Immature natural killer cell (primary cell): ENCODE measurements at places on chromosomes 16 and 17. TPM values are rescaled to one million over a fixed set of nuclear protein-coding genes. Genes with fewer than 3 reads are reported as not detected.
A peak's percentile ranks its signal among the peaks of the same experiment; 100 is the strongest.

Gene PRSS33
- polyA plus RNA-seq, result 1.1 TPM

Gene ABCC11
- polyA plus RNA-seq, result 0.07 TPM

Gene CSH2
- polyA plus RNA-seq, result not detected

Gene HOXB9
- polyA plus RNA-seq, result not detected

Gene DNAH17
- not detected for polyA plus RNA-seq

Gene ABCC12
- not detected for polyA plus RNA-seq

Gene EVPL
- polyA plus RNA-seq, result not detected

Gene CA4
- polyA plus RNA-seq, result not detected

Gene ZMYND15
- polyA plus RNA-seq, result not detected

DNA sequence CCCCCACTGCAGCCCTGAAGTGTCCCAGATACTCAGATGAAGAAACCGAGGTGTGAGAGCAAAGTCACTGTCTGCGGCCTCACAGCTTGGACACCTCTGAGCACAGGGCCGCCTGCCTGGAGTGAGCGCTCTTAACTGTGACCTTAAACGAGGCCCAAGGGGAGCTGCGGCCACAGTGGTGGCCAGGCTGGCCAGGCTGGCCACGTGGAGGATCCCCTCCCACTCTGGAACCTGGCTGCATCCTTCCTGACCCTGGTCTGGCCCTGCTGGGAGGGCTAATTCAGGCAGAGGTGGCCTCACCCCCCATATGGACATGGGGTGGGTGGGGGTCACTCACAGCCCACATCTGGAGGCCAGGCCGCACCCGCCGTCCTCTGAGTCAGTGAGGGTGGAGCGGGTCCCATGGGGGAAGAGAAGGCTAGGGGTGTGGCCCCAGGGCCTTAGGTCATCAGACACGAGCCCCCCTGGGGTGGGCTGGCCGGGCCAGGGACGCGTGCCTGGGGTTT is 6.6 kb downstream of the VASN start:
- H3K27me3 ChIP-seq, result peaks cover 34% of the 10 kb centered on the region
- H3K4me1 ChIP-seq, result peaks cover 3% of the 10 kb centered on the region
- no peak overlapping the region for H3K4me3 ChIP-seq
- no peak overlapping the region for H3K27ac ChIP-seq
- H3K36me3 ChIP-seq, result no peaks in the 10 kb centered on the region

GRCh38 chr16:22257440-22257839 is 39.8 kb upstream of the POLR3E start:
- DNase-seq, result no peak
- H3K27me3 ChIP-seq, result no peaks in the 10 kb centered on the region
- peaks cover 9% of the 10 kb centered on the region for H3K36me3 ChIP-seq

GRCh38 chr17:67477687-67478086 is 100.6 kb downstream of the PITPNC1 start:
- H3K4me1 ChIP-seq, result peaks cover 76% of the 10 kb centered on the region
- peak; percentile 34 for DNase-seq
- no peaks in the 10 kb centered on the region for H3K36me3 ChIP-seq
- peak overlapping the region; percentile 92 for H3K27ac ChIP-seq

- H3K27me3 ChIP-seq, result no peaks in the 10 kb centered on the region
- peak overlapping the region; percentile 29 for H3K27ac ChIP-seq
- peaks cover 29% of the 10 kb centered on the region for H3K36me3 ChIP-seq
- no peaks in the 10 kb centered on the region for H3K4me1 ChIP-seq
- no peak for DNase-seq
Observed at GRCh38 chr16:22346483-22346882, 27.9 kb downstream of the CDR2 start.

DNA sequence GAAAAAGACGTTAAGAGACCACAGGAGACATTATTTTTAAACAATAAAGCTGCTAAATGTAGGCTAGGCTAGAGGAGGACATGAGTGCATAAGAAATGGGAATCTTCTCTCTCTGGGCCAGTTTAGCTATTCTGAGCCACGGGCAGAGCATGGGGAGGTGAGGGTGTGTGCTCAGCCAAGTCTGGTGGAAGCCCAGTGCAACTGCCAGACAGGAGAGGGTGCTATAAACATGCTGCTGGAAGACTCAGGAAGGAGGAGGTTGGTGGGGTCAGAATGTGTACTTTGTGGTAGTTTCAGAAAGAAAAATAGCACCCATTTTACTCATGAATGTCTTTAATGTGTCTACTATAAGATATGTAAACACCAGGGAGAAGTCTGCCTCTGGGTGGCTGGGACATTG is 5.9 kb upstream of the SDK2 start:
- peaks cover 2% of the 10 kb centered on the region for H3K4me1 ChIP-seq
- DNase-seq, result no peak
- H3K4me3 ChIP-seq, result no peak overlapping the region
- peaks cover 15% of the 10 kb centered on the region for H3K36me3 ChIP-seq
- no peak overlapping the region for H3K27ac ChIP-seq

DNA sequence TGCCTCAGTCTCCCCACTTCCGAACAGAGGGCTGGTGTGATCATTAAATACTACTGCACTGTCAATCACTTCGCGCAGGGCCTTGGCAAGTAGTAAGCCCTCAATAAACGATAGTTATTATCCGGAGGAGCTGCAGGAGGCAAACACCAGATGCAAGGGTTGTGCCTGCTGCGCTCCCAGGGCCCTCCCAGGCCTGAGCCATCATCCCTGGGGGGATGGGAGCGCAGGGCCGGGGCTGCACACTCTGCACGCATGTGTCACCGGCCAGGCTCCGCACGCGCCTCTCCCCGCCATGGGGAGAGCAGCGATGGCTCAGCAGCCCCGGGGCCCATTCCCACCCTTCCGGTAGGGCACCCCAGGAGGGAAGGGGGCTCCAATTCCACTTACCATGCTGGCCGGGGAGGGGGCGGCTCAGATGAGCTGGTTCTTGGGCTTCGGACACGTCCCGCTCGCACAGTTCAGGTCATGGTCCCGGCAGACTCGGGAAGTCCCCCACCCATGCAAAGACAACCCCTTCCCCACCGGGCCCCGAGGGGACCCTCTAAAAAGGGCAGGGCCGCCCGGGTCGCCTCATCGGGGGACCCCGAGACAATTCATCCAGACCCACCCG is 681 bp downstream of the XPO6 start:
- peaks cover 4% of the 10 kb centered on the region for H3K36me3 ChIP-seq
- peak overlapping the region; percentile 90 for H3K27ac ChIP-seq
- peak; percentile 43 for DNase-seq
- peaks cover 41% of the 10 kb centered on the region for H3K4me1 ChIP-seq
- H3K27me3 ChIP-seq, result no peaks in the 10 kb centered on the region
- peak overlapping the region; percentile 87 for H3K4me3 ChIP-seq

- H3K4me1 ChIP-seq, result no peaks in the 10 kb centered on the region
- H3K27me3 ChIP-seq, result no peaks in the 10 kb centered on the region
- H3K36me3 ChIP-seq, result no peaks in the 10 kb centered on the region
- no peak for DNase-seq
- H3K4me3 ChIP-seq, result no peak overlapping the region
Observed at GRCh38 chr17:61379457-61380216, 20.0 kb upstream of the TBX2 start.

DNA sequence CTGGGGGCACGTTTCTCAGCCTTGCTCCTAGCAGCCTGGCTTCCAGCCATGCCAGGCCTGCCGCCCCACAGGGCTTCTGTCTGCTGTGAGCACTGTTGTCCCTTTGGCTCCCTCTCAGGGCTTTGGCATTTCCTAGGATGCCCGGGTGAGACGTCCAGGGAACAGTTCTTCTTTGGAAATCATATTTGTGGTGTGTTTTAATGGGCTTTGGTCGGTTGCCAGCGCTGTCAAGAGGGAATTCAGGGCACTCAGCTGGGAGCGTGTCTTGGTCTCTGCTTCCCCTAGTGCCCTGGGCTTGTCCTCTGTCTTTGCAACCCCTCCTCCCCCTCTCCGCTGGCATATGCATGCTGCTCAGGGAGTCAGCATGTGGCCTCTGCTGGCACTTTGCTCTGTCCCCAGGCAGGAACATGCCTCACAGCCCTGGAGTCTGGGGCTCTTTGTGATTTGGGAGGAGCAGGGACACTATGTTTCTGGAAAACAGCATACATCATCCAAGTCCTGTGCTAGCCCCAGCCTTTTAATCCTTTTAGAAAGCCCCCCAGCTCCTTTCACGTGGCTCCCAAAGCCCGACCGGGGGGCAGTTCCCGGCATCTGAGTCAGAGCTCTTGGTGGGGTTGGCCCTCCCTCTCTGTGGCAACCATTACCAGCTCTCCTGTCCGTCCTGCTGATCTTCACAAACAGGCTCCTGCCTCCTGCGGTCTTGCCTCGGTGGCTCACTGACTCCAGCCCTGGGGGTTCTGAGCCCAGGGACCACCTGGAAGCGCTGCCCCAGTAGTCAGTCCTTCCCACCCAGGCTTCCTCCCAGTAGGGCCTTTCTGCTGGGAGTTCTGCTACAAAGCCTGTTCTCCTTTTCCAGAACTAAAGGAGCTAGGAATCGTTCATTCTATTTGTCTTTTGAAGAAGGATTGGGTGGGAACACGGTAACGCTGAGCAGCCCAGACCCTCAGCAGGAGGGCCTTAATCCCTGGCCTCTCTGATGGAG is 26.7 kb downstream of the SAP30BP start:
- peaks cover 2% of the 10 kb centered on the region for H3K27me3 ChIP-seq
- no peak overlapping the region for H3K27ac ChIP-seq
- peaks cover 45% of the 10 kb centered on the region for H3K4me1 ChIP-seq
- DNase-seq, result no peak
- peaks cover 4% of the 10 kb centered on the region for H3K36me3 ChIP-seq

DNA sequence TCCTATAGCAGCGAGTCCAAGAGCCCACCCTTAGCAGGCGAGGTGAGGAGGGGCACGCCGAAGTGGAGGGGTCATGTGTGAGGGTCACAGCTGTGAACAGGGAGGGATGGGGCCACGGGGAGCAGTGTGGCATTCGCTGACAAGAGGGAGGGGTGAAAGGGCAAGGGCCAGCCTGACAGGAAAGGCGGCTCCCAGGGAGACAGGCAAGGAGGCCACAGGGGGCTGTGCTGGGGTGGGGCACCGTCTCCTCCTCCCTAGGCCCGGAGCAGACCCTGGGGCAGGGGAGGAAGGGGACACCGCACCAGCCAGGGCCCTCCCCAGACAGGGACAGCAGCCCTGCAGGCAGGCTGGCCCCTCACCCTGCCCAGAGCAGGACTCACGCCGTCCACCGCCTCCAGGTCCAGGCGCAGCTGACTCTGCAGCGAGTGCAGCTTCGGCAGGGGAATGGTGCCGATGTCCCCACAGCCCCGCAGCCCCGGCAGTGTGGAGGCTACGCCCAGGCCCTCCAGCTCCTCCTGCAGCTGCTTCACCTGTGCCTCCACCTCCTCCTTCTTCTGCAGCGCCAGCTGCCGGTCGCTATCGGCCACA is 15.1 kb downstream of the GNPTG start:
- no peaks in the 10 kb centered on the region for H3K27me3 ChIP-seq
- H3K27ac ChIP-seq, result no peak overlapping the region
- H3K4me3 ChIP-seq, result no peak overlapping the region

- no peaks in the 10 kb centered on the region for H3K27me3 ChIP-seq
- no peak overlapping the region for H3K27ac ChIP-seq
- no peak for DNase-seq
- no peak overlapping the region for H3K4me3 ChIP-seq
- H3K36me3 ChIP-seq, result no peaks in the 10 kb centered on the region
Observed at GRCh38 chr17:54985476-54985875, 16.9 kb downstream of the STXBP4 start.

- no peak for DNase-seq
- no peaks in the 10 kb centered on the region for H3K27me3 ChIP-seq
- no peaks in the 10 kb centered on the region for H3K4me1 ChIP-seq
- no peak overlapping the region for H3K4me3 ChIP-seq
Observed at GRCh38 chr17:27038676-27039075, 255.2 kb upstream of the WSB1 start.

DNA sequence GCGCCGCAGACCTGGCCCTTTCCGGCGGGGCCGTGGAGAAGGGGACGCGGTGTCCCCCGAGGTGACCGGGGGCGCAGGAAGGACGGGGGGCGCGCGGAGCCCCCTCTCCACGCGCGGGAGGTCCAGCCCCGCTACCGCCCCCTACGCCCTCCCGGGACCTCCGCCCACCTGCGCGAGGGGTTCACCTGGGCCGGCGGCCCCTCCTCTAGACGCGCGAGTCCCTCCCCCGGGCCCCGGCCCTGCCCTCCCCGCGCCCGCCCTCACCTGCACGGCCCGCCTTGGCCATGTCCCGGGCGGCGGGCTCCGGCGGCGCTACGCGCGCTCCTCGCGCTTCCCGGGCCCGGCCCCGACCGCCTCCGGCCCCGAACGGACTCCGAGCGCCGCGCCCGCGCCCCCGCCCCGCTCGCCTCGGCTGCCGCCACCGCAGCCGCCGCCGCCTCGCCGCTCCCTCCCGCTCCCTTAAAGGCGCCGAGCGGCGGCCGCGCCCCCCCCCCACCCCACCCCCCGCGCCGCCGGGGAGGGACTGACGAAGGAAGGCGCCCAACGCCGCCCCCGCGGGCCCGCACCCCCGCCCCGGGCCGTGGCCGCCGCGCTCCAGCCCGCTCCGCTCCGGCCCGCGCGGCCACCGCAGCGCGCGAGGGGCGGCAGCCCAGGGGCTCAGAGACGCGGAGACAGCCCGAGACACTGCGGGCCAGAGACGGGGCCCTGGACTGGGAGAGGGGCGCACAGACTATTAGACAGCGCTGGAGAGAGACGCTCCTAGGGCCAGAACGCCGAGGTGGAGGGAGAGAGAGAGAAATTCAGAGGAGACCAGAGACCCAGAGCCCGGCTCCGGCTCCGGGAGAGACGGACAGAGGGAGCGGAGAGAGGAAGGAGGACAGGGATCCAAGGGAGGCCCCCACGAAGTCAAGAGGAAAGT is at the start of gene PITPNM3:
PITPNM3 (minus strand) TSS at position 435 of the 919 bp plus-strand sequence; CDS start at position 286, 149 bp downstream.
- no peak within 1 kb of the TSS for H3K27ac ChIP-seq
- peaks cover 12% of the 10 kb centered on the region for H3K27me3 ChIP-seq
- peaks cover 7% of the 10 kb centered on the region for H3K4me1 ChIP-seq
- peak within 1 kb of the TSS; percentile 53 for H3K4me3 ChIP-seq
- no peaks in the 10 kb centered on the region for H3K36me3 ChIP-seq

DNA sequence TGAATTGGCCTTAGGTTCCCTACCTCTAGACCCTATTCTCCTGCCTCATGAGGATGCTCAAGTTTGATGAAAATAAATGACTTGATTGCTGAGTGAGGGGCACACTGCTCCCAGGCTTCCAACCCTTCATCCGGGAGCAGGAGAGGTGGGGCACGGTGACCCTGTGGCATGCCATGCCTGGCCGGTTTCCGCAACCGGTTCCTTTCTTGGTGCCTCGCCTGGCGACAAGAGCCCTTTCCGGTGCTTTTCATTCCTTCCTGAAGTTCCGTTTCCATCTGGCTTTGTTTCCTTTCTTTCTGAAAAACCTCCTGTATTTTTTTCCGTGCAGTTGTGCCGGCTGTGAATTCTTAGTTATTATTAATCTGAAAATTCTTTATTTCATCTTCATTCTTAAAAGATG is 27.7 kb downstream of the CRAMP1 start:
- peak overlapping the region; percentile 91 for H3K27ac ChIP-seq
- peaks cover 15% of the 10 kb centered on the region for H3K36me3 ChIP-seq
- H3K27me3 ChIP-seq, result peaks cover 2% of the 10 kb centered on the region
- peaks cover 71% of the 10 kb centered on the region for H3K4me1 ChIP-seq
- H3K4me3 ChIP-seq, result peak overlapping the region; percentile 78

GRCh38 chr17:31663576-31663975 is 195.5 kb downstream of the COPRS start:
- H3K36me3 ChIP-seq, result peaks cover 11% of the 10 kb centered on the region
- no peak overlapping the region for H3K27ac ChIP-seq
- no peak for DNase-seq
- H3K27me3 ChIP-seq, result no peaks in the 10 kb centered on the region
